Anterior cingulate cortex (tissue), 58 donors: ENCODE measurements at places on chromosomes 1 and 21.

DNA sequence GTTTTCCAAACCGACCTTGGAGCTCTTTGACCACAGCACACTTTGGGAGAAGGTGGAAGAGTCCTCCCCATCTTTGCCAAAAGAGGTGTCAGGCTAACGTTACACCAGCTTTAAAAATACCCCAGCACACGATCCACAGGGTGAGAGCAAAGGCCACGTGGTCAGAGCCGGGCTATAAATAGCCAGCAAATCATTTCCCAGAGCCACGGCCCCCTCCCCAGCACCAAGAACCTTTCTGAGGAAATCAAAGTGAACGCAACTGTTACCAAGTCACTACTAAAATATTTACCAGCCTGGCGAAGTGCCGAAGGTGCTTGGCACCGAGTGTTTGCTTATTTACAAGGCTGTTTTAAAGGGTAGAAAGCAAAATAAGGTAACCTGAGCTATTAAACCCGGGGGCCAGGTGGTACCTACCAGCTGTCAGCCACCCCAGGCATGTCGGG lies 72.4 kb downstream of the CASZ1 start:
- no peak for DNase-seq

DNA sequence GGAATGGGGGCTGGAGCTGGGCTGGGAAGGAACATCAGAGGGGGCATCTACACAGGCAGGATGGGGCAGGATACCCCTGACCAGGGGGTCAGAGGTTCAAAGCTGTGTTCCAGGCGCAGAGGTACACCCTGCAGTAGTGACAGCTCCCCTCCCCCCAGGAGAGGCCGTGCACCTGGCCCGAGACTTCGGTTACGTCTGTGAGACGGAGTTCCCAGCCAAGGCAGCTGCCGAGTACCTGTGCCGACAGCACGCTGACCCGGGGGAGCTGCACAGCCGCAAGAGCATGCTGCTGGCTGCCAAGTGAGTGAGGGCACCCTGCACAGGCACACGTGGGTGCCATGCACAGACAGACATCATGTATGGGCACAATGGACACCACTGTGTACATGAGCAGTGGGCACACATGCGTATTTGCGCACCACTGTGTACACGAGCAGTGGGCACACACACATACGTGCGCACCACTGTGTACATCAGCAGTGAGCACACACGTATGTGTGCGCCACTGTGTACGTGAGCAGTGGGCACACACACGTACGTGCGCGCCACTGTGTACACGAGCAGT lies 17.4 kb downstream of the TFAP2E start:
- no peak for DNase-seq

- no peak for DNase-seq
These were observed 122.3 kb downstream of the FOXD2 start for GRCh38 chr1:47559944-47560695.

- DNase-seq: no peak
These were observed 57.0 kb upstream of the ZNF644 start for GRCh38 chr1:91078859-91079258.

DNA sequence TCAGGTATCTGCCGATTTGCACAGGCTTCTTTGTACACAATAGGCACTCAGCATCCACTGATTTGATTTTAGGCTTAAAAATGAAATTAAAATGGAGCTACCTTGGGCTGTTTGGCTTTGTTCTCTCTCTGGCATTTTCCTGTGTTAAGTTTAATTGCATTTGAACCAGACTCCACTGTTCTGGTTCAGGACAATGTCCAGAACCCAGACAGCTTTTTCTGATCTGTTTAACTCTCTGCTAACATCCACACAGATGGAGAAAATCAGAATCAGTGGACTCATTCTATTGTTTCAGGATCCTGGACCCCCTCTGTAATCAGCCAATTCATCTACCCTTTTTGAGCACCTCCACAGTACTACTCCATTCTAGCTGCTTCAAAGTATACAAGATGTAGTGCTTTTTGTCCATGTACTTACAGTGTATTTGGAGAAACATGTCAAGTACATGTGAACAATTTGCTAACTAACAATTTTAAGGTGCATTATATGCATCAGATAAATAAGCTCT lies 248.1 kb downstream of the PTBP2 start:
- DNase-seq: no peak

- no peak for DNase-seq
These were observed 1.2 kb upstream of the MKNK1 start for GRCh38 chr1:46605232-46605631.

DNA sequence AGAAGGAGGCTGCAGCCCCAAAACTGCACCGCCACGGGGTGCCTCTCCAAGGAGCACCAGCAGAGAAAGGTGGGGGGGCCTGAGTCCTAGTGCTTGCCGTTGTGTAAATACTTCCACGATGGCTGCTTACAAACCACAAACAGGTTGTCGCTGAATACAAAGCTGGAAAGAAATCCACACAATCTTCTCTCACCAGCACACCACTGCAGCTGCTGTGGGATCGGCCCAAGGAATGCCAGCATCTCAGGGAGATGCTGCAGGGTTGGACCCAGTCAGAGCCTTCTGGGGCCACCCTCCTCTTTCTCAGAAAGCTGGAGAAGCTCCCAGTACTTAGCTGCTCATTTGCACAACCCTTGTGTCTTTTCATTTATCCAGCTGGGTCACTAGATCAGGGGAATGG lies 3.0 kb upstream of the S100A14 start:
- DNase-seq: no peak

DNA sequence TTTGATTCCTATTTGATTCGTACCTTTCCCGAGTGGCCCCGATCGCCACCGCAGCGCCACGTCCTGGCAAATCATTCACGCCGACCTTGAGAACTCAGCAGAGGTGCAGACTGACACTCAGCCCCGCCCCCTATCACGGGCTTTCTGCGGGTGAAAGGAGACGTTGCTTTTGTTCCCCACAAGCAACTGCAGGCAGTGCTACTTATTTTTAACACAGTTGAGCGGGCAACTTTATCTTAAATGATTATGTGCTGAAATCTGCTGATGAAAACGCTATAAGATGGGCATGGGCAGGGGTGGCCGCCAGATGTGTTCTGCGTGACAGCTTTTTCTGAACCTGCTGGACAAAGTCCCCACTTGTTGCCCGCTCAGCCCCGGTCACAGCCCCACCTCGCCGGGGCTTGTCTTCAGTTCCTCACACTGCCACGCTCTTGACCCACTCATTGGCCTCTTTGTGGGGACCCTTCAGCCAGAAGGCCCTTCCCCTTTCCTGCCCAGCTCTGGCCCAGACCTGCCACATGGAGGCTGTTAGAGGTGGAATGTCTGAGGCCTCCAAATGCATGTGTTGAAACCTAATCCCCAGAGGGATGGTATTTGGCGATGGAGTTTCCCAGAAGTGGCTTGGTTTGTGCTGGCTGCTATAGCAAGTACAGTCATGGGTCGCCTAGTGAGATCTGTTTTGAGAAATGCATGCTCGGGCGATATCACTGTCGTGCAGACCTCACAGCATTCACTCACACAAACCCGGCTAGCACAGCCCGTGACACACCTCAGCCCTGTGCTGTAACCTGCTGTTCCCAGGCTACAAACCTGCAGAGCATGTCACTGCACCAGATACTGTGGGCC lies 15.7 kb upstream of the PDXK start:
- no peak for DNase-seq

- no peak for DNase-seq
These were observed 33.9 kb downstream of the NDC1 start for GRCh38 chr1:53804181-53804580.

GRCh38 chr1:29121516-29121935 lies 2.2 kb downstream of the TMEM200B start:
- no peak for DNase-seq

DNA sequence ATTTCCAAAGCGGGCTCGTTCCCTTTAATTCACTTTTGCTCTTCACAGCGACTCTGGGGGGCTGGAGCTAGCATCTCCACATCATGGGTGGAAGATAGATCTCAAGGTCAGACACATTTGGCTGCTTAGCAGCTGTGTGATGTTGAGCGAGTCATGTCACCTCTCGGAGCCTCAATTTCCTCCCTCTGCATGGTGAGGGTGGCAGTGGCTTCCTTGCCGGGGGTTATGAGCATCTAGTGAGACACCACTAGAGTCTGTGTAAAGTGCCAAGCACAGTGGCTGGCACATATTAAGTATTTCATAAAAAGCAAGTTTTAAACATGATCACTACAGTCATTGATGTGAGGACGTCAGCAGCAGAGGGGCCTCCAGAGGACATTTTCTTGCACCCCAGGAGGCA lies 16.9 kb upstream of the ECE1 start:
- no peak for DNase-seq

GRCh38 chr1:56827711-56828110 lies 8.5 kb upstream of the FYB2 start:
- no peak for DNase-seq

GRCh38 chr1:27956761-27957160 lies 3.0 kb upstream of the XKR8 start:
- DNase-seq: no peak

DNA sequence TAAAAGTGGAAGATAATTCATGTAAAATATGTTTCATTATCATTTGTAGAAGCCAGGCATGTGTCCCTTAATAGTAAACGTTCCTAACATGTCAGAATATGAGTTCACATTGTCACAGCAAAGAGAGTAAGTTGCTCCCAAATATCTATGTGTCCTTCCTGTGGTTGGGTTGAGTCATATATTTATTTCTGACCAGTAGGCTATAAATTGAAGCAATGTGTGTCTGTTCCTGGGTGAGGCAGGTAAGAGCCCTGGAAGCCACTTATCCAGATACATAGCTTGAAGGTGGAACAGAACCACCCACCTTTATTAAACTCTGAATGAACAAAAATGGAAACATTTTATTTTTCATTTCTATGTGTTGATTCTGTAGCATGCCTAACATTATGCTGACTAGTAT lies 2251.6 kb downstream of the NCAM2 start:
- no peak for DNase-seq

DNA sequence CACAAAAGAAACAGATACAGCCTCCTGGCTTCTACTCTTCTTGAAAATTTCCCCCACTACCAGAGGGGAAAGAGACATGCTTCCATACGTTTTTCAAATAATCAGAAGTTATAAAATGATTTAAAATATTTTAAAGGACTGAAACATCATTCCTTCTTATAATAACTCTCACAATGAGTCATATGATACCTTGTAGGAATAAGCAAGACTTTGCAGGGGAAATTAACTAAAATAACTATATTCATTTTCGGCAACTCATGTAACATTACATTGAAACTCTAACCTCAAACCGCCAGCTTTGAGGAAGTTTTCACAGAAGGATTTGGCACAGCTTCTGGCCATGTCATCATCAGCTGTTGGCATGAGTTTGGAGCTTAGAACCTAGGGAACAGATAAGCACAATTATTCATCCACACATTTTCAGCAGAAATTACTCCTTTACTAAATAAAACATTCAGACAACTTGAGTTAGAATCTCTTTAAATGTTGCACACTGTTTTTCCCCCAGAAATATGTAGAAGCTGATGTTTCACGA lies 85.9 kb downstream of the USP24 start:
- no peak for DNase-seq

GRCh38 chr1:204366759-204367158 lies 7.0 kb upstream of the PLEKHA6 start:
- no peak for DNase-seq

DNA sequence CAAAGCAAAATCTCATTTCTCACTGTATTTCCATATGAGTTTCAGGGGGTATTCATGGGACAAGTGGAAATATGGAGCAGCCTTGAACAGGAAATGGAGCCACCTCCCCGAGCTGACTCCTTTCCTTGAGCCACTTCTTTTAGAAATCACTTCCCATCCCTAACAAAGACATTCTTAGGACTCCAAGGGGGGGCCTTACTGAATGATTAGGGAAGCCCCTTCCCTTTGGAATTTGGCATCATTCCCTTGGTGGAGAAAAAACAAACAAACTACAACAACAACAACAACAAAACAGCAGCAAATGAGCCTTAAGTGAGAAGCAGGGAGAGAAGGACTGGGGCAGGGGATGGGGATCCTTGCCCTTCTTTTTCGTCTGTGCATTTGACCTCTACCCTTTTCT lies 278.3 kb downstream of the ZNF648 start:
- DNase-seq: no peak

- no peak for DNase-seq
These were observed 45.9 kb upstream of the PUM1 start for GRCh38 chr1:31111290-31111951.

DNA sequence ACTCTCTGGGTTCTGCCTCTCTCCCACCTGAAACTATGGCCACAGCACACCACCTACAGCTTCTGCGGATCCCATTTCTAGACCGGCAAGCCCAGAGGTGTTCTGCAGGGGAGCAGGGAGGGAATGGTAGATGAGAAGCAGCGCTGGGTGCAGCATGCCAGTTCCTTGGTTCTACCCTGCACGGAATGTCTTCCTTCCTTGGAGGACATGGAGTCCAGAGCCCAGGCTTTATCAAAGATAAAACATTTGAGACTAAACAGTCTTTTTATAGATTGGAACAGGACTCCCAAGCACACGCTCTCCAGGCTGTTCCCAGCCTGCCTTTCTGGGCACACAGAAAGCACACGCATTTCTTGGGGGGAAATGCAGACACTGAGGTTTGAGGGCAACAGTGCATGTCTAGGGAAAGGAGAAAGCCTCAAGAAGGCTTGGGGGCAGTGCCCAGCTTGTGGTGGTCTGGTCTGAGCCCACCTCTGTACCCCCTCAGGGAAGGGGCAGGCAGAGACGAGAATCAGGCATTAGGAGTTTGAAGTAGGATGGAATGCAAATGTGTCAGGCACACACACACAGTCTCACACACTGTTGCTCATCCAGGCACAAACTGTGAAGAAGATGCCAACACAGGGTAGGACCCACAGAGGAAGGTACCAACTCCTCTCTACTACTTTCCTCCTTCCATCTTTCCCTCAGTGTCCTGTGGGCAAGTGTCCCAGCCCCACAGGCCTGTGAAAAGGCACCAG lies 29.7 kb downstream of the LGR6 start:
- DNase-seq: no peak

DNA sequence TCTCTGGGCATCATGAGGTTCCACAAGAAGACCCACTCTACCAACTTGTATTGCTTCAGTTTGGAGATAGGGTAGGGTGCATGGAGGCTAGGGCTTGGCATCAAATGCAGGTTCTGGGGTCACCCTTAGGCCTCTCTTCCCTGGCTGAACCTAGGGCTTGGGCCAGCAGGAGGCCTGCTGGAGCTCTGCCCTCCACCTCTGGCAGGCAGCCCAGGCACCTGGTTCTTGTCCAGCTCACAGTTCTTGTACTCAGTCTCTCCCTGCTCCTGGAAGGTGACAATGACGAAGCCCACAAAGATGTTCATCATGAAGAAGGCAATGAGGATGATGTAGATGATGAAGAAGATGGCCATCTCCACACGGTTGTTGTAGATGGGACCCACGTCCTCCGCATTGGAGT lies 37.5 kb upstream of the KIF21B start:
- DNase-seq: no peak

DNA sequence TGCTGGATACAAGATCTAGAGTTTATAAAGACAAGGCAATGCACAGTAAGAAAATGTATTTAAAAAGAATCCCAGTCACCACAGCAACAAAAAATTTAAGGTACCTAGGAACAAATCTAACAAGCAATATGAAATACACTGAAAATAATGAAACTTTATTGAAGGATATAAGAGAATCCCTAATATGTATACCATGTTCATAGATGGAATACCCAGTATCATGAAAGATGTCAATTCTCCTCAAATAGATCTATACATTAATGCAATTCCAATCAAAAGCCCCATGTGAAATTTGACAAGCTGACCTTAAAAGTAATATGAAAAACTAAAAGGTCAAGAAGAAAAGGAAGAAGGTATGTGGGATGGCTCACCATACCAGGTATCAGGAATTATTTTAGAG lies 109.2 kb downstream of the COQ8A start:
- DNase-seq: no peak
